ENCODE measurements at places on chromosomes 1 and 21.

GRCh38 chr1:42359466-42359865, 21.1 kb upstream of the RIMKLA start:
- no peak for DNase-seq

GRCh38 chr21:14285147-14285761, 69.3 kb downstream of the RBM11 start:
- no peak for DNase-seq

GRCh38 chr1:158978730-158979129, 31.0 kb upstream of the IFI16 start:
- no peak for DNase-seq

GRCh38 chr1:38502758-38503157, 356.8 kb downstream of the RRAGC start:
- peak; percentile 12 for DNase-seq

DNA sequence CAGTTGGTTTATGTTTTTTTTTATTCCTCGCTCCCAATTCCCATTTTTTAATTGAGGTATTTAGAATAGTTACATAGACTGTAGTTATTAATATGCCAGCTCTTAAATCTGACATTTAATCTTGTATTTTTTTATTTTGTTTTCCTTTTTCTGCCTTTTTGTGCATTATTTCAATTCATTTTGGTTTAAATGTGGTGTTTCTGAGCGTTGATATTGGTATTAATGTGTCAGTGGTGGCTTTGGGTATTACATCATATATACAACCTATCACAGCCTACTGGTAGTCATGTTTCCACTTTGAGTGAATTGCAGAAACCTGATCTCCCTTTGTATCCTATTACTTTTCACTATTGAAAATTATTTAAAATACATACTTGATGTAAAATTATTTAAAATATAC, 1027.3 kb downstream of the KCNT2 start:
- peak; percentile 0 for DNase-seq

GRCh38 chr1:244231572-244232315, 180.7 kb downstream of the ZBTB18 start:
- DNase-seq = no peak

GRCh38 chr1:200873116-200873670, 412 bp downstream of the GPR25 start:
- DNase-seq = no peak

GRCh38 chr21:42079939-42080787, 9.0 kb downstream of the UMODL1 start:
- DNase-seq = peak; percentile 60

GRCh38 chr1:29747196-29747595, 510.9 kb downstream of the PTPRU start:
- no peak for DNase-seq

DNA sequence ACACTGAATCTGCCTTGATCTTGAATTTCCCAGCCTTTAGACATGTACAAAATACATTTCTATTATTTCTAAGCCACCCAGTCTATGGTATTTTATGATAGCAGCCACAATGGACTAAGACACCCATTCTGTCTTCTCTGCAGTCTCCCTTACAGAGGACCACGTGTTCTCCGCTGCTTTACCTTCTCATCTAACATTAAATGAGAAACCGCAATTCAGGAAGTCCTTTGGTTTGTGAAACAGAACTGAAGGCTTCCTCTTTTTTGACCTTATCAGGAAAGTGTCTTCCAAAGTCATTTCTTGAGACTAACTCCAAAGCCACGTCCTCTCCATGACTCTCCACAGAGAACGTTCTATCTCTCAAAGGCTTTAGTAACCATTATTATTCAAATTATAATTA, 560.1 kb downstream of the OMA1 start:
- peak; percentile 83 for DNase-seq

DNA sequence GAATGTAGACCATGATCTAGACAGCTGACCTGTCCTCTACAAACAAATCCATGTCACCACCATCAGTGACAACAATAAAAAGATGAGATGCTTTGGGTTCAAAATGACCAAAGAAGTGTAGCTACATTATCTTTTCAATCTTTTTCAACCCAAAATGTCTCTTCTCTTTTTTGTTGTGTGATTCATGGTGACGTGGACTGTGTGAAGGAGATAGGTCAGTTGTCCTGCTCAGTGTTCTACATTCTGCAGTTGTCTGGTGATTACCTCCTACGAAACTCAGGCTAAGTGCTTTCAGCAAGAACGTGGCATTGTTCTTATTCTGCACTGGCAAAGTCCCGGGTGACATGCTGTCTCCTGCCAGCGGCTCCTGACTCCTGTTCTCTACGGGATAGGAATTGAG, 73.1 kb downstream of the PRKAB2 start:
- no peak for DNase-seq

GRCh38 chr1:59076612-59077011, 220.3 kb upstream of the FGGY start:
- peak; percentile 52 for DNase-seq

DNA sequence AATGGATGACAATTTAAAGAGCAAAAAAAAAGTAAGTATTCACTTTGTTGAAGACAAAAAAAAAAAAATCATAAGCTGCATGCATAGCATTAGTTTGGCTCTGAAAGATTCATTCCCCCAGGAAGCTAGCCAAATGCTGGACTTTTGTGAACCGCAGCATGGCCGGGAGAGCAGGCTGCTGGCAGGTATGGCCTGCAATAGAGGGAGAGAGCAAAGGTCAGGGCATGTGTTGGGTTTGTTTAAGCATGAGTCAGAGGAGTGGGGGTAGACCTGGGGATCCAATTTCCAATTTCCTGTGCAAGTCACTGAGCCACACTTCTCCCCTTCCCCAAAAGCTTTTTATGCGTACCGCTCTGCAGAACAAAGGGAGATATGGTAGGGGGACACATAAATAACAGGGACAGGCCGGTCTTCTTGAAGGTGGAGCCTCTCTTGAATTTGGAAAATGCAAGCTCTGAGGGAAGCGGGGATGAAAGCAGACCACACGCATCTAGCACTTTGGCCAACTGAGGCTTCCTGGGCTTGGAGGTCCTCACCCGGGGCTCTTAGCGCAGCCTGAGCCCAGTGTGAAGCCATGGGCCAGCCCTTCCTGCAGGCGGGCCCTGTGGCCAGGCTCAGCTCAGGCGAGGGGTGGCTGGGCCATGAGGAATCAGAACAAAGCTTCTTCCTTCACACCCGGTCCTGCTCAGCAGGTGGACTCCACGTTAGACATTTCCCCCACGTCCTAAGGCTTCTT, 171.1 kb downstream of the TOMM20 start:
- no peak for DNase-seq

DNA sequence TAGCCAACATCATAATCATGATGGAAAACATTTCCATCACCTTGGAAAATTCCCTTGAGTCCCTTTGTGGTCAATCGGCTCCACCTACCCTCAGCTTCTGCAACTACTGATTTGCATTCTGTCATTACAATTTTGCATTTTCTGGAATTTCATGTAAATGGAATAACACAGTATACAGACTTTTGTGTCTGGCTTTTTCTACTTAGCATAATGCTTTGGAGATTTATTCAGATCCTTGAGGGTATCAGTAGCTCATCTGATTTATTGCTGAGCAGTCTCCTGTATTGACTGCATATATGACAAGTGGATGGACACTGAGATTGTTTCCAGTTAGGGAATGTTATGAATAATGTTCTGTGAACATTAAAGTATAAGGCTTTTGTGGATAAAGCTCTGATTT, 358.3 kb downstream of the USP25 start:
- DNase-seq = no peak

GRCh38 chr1:171868217-171868803, 27.0 kb downstream of the DNM3 start:
- peak; percentile 49 for DNase-seq

- no peak for DNase-seq
These were observed 5.8 kb downstream of the JMJD4 start for GRCh38 chr1:227729144-227729880.

DNA sequence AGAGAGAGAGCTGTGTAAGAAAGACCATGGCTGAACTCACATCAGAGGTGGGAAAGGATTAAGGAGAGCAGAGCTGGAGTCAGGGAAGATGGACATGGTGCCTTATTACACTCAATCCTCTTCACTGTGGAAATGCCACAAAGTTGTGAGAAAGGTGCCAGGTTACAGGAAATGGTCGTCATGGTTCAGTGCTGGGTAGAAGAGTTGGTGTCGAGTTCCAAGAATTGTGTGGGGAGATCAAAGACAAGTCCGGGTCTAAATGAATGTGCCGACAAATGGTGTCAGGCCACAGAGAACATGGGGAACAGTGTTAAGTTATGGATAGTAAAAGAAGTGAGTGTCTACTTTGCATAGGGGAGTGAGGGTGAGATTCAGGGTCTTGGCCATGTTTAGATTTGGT, 40.9 kb downstream of the LAMC2 start:
- no peak for DNase-seq

- DNase-seq = peak; percentile 56
These were observed at the start of gene PDE9A for GRCh38 chr21:42653231-42654061. TSS of gene PDE9A (plus strand) at chr21:42653621. CDS start at chr21:42653815, 194 bp downstream.

GRCh38 chr1:174954073-174954460, 45.7 kb upstream of the CACYBP start:
- DNase-seq = no peak

DNA sequence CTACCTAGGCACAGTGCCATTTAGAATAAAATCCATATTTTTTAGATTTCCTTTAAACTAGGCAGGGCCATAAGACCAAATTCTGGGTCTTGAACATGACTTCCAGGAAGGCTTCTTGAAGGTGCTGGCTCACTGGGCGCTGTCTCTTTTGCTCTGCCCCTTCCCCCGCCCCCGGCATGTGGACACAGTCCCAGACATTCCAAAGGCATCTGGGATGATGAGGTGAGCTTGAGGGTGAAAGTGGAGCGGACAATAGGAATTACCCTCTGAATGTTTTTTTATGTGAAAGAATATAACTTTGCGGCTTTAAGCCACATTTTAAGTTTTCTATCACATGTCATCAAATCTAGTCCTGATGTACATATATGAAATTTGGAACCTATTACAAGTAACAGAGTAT, 29.4 kb downstream of the RWDD3 start:
- DNase-seq = no peak

DNA sequence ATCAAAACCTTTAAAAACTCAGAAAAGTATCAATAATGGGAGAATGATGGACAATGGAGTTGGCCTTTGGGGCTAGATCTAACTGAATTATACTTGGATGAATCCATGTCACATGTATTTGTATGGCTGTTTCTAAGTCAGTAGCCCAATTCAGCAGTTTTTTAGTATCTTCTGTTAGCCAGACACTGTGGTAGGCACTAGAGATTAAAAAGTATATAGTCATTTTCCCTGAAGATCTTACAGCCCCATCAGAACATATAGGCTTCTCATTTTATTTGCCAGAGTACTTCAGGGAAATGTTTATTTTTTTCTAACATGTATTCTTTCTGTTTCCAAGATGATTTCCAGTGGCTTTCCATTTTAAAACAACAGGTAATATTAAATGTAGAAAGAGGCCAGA, 273.7 kb downstream of the NFIA start:
- no peak for DNase-seq

DNA sequence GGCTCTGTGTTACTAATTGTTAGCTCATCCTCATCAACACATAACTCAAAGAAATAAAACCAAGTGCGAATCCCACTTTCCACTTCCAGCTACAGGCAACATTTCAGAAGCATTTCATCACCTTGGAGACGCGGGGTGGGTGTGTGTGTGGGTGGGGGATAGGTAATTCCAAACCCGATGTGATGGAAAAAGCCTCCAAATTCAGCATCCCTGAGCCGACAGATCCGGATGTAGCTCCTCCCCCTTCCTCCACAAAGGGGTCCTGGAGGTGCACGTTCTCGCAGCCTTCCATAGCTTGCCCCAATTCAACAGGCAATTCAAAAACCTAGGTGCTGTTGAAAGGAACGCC, 486 bp downstream of the HSPA13 start:
- DNase-seq = no peak

- no peak for DNase-seq
These were observed 108.4 kb upstream of the TNR start for GRCh38 chr1:175851749-175852148.

GRCh38 chr1:223198628-223198965, 55.5 kb upstream of the TLR5 start:
- no peak for DNase-seq

- no peak for DNase-seq
These were observed 24.7 kb downstream of the CAPZB start for GRCh38 chr1:19460535-19461219.

DNA sequence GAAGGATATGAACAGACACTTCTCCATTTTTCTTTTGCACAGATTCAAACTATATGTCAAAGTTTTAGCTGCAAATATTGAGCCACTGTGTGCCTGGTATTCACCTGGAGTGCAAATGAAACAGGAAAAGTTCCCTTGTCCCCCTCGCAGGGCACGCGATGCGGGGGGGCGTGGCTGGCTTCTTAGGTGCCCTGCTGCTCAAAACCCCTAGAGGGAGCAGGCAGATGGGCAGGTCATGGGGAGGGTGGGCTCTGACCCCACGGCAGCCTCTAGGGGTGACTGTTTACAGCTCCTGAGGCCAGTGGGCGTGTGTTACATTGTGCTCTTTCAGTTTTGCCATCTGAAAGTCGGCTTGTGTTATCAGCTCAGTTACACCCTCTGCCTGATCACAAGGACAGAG, 931.2 kb upstream of the B3GALT2 start:
- DNase-seq = peak; percentile 1

DNA sequence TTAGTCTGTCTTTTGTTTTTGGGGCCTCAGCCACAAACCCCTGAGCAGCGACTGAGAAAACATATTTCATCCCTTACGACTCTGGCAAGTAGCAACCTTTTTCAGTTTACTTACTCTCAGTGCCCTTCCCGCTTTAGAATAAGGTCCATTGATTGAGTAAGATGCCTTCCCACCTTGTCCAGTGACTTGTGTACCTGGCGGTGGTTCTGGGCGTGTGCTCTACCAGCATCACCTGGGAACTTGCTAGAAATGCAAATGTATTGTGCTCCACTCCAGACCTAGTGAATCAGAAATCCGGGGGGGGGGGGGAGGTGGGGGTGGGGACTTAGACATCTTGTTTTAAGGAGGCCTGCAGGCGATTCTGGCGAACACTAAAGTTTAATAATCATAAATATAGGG, 72.1 kb downstream of the S1PR1 start:
- DNase-seq = no peak

GRCh38 chr21:41170859-41171609, 3.1 kb downstream of the BACE2 start:
- no peak for DNase-seq

- DNase-seq = no peak
These were observed 148.1 kb downstream of the NRIP1 start for GRCh38 chr21:14916676-14917141.

- no peak for DNase-seq
These were observed 120.9 kb downstream of the GLUL start for GRCh38 chr1:182270731-182271130.

- no peak for DNase-seq
These were observed 30.2 kb downstream of the GNAT2 start for GRCh38 chr1:109589177-109589576.

GRCh38 chr1:19512545-19512944, 27.2 kb upstream of the CAPZB start:
- no peak for DNase-seq

Data from common myeloid progenitor, CD34-positive (primary cell).